ENCODE measurements at places on chromosomes 16 and 17. TPM values are rescaled to one million over a fixed set of nuclear protein-coding genes. Genes with fewer than 3 reads are reported as not detected.
A peak's percentile ranks its signal among the peaks of the same experiment; 100 is the strongest.

GRCh38 chr17:18217412-18218015 is 7.9 kb upstream of the LLGL1 start:
- H3K36me3 ChIP-seq = no peaks in the 10 kb centered on the region
- H3K4me3 ChIP-seq = no peak overlapping the region
- DNase-seq = peak; percentile 73
- H3K27ac ChIP-seq = no peak overlapping the region
- no peaks in the 10 kb centered on the region for H3K27me3 ChIP-seq

The FOXO3B gene
- total RNA-seq = 0.88 TPM

DNA sequence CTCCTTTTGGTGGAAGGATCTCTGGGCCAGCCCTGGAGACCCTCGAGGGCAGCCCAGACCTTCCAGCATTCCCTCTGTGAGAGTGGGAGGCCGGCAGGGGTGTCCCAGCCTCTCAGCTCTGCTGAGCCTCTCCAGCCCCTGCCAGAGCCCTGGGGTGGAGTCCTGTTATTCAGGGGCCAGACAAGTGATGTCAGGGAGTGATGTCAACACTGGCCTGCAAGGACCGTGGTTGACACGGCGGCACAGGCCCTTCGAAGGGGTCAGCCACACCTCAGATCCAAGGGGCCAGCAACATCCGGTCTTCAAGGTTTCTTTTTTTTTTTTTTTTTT is 231.2 kb downstream of the KATNIP start:
- no peaks in the 10 kb centered on the region for H3K27me3 ChIP-seq
- no peaks in the 10 kb centered on the region for H3K36me3 ChIP-seq
- H3K4me3 ChIP-seq = no peak overlapping the region
- H3K27ac ChIP-seq = no peak overlapping the region
- no peaks in the 10 kb centered on the region for H3K4me1 ChIP-seq

The EPX gene
- not detected for total RNA-seq

The CDT1 gene
- 0.45 TPM for total RNA-seq

DNA sequence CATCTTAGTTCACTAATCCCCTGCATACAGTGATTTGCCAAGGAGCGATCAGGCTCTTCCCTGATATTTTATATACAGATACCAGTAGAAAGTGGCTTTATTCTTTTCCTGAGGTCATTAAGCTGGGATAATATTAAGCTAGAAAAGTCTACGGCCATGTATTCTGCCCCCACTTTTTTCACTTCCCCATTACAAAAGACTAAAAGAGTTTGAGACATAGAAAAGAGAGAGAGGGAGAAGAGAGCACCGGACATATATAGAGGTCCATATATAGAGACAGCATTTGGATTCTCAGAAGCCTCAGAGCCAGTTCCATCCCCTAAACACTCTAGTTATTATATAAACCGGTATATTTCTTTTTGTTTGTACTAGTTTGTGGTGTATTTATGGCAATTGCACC is 166.5 kb upstream of the ANKFN1 start:
- H3K4me1 ChIP-seq = no peaks in the 10 kb centered on the region
- no peak overlapping the region for H3K27ac ChIP-seq
- no peak overlapping the region for H3K4me3 ChIP-seq
- DNase-seq = no peak
- no peaks in the 10 kb centered on the region for H3K36me3 ChIP-seq

- no peaks in the 10 kb centered on the region for H3K27me3 ChIP-seq
- H3K4me3 ChIP-seq = no peak overlapping the region
- no peak overlapping the region for H3K27ac ChIP-seq
- no peak for DNase-seq
These were observed 120.5 kb downstream of the ZFHX3 start for GRCh38 chr16:72927199-72928089.

The ZACN gene
- not detected for total RNA-seq

- no peaks in the 10 kb centered on the region for H3K36me3 ChIP-seq
- H3K27me3 ChIP-seq = no peaks in the 10 kb centered on the region
- H3K4me3 ChIP-seq = no peak overlapping the region
These were observed 242.9 kb downstream of the FTO start for GRCh38 chr16:53946746-53947386.

The DYNLRB2 gene
- not detected for total RNA-seq

GRCh38 chr17:7716901-7717755 is at the start of gene DNAH2:
DNAH2 (plus strand) TSS chr17:7717744; CDS start chr17:7719735, 1,991 bp downstream.
- no peak within 1 kb of the TSS for H3K27ac ChIP-seq
- DNase-seq = peak; percentile 87
- no peaks in the 10 kb centered on the region for H3K36me3 ChIP-seq
- peak within 1 kb of the TSS; percentile 67 for H3K4me3 ChIP-seq
- peaks cover 41% of the 10 kb centered on the region for H3K27me3 ChIP-seq
- peaks cover 6% of the 10 kb centered on the region for H3K4me1 ChIP-seq

- peak overlapping the region; percentile 52 for H3K27ac ChIP-seq
- H3K36me3 ChIP-seq = peaks cover 92% of the 10 kb centered on the region
- H3K4me1 ChIP-seq = peaks cover 36% of the 10 kb centered on the region
- peak; percentile 2 for DNase-seq
- H3K4me3 ChIP-seq = no peak overlapping the region
- H3K27me3 ChIP-seq = no peaks in the 10 kb centered on the region
These were observed 16.9 kb downstream of the CARHSP1 start for GRCh38 chr16:8851761-8852403.

GRCh38 chr16:67024384-67025209 is 4.4 kb upstream of the CBFB start:
- peaks cover 19% of the 10 kb centered on the region for H3K4me1 ChIP-seq
- no peak overlapping the region for H3K27ac ChIP-seq
- no peaks in the 10 kb centered on the region for H3K27me3 ChIP-seq
- no peak overlapping the region for H3K4me3 ChIP-seq
- no peak for DNase-seq

- no peak overlapping the region for H3K4me3 ChIP-seq
- H3K27me3 ChIP-seq = no peaks in the 10 kb centered on the region
- no peak for DNase-seq
- no peaks in the 10 kb centered on the region for H3K36me3 ChIP-seq
These were observed 69.4 kb downstream of the CCDC182 start for GRCh38 chr17:57675427-57676387.

The ODAD4 gene
- total RNA-seq = 0.45 TPM

The STAC2 gene
- 1.1 TPM for total RNA-seq

The KRT12 gene
- total RNA-seq = not detected

DNA sequence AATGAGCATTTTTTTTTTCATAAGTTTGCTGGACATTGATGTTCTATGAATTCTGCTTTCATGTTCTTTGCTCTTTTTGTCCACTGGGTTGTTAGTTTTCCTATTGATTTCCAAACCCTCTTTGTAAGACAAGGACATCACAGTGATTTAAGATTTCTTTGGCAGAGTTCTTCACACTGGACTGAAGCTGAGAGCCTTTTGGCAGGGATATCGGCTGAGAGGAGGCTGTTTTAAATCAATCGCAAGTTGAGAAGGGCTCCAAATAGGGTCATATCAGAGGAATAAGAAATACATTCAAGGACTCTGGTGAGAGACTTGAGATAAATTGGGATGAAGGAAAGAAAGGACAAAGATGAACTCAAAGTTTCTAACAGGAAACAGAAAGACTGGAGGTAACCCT is 165.8 kb upstream of the AXIN2 start:
- H3K27me3 ChIP-seq = no peaks in the 10 kb centered on the region
- no peak overlapping the region for H3K27ac ChIP-seq
- no peak overlapping the region for H3K4me3 ChIP-seq
- no peak for DNase-seq
